ENCODE measurements at places on chromosomes 16 and 17. TPM values are rescaled to one million over a fixed set of nuclear protein-coding genes. Genes with fewer than 3 reads are reported as not detected.

DNA sequence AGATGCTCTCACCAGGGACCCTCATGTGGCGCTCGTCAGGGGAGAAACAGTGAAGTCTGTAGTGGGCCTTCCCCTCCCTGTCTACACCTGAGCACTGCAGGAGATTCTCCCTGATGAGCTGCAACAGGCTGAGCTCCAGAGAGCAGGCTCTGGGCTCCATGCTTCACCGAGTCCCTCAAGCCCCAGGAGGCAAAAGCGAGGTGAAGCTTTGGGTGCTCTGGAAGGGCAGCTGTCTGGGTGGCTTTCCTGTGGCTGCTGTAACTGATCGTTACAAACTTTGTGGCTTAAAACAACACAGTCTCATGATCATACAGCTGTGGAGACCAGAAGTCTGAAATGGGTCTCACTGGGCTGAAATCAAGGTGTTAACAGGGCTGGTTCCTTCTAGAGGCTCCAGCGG, 12.1 kb upstream of the CD300LD start:
- no peaks in the 10 kb centered on the region for H3K27me3 ChIP-seq
- H3K4me3 ChIP-seq, result no peak overlapping the region
- H3K36me3 ChIP-seq, result no peaks in the 10 kb centered on the region

Gene SF3B3
- 278 TPM for total RNA-seq

GRCh38 chr16:48064971-48065370, 90.8 kb downstream of the ABCC12 start:
- H3K27ac ChIP-seq, result no peak overlapping the region
- no peak for DNase-seq
- no peaks in the 10 kb centered on the region for H3K4me1 ChIP-seq
- H3K4me3 ChIP-seq, result no peak overlapping the region

Gene VTN
- total RNA-seq, result 0.34 TPM

- no peak for DNase-seq
- no peaks in the 10 kb centered on the region for H3K4me1 ChIP-seq
- no peaks in the 10 kb centered on the region for H3K36me3 ChIP-seq
- H3K27ac ChIP-seq, result no peak overlapping the region
These were observed 11.7 kb upstream of the MNT start for GRCh38 chr17:2412561-2413021.

Data from B cell (primary cell).